ENCODE measurements at places on chromosomes 2 and 18.

DNA sequence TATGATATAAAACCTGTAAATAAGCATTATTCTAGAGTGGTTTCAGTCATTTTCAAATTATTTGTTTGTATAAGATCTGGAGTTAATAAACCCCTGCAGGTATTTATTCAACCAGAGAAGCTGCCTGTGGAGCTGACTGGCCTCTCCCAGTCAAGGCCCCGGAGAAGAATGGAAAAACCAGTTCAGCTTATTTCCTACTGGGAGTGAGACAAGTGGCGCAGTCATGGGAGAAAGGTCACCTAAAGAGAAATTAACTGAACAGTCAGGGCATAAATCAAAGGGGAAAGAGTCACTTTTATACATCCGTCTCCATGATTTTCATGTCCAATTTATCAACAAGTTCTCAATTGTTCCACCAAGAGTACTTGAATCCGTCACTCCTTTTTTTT is 240.9 kb downstream of the RNF152 start:
- peak; percentile 5 for DNase-seq

GRCh38 chr2:108349571-108349928 is 28.2 kb upstream of the SULT1C4 start:
- no peak for DNase-seq

DNA sequence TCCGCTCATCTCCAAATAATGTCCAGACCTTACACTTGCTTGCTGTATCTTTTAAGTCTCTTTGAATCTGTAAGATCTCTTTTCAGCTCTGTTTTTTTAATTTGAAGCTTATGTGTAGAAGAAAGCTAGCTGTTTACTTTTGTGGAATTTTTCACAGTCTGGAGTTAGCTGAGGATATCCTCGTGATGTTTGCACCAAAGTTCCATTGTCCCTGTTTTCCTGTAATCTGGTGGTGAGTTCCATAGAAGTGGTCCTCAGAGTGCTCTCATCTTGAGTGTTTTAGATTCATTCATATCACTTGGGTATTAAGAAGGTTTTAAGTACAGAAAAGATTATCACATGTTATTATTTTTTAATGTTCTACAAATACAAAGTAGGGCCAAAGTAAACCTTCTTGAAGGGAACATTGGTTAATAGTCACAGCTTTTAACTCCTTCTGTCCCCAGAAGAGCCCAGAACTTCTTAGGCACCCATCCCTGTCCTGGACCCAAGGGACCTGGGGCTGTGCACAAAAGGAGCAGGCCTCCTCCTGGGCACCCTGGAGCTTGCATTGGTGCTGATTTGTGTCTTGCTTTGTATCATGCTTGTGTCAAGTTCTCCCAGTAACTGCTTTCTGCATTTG is 15.0 kb downstream of the MLPH start:
- DNase-seq: no peak

- DNase-seq: no peak
These were observed 22.9 kb downstream of the MBP start for GRCh38 chr18:77109648-77110019.

DNA sequence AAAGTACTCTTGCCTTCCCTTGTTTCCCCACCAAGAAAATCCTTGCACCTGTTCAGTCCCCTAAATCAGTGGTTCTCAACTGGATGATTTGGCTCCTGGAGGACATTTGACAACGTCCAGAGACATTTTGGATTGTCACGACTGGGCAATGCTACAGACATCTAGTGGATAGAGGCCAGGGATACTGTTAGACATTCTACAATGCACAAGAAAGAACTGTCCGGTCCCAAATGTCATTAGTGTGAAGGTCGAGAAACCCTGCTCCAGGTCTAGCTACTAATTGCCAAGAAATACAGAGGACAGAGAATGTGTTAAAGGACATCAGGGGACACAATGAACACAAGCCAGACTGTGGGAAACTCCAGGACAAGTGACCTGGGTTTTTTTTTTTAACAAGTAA is 60.0 kb downstream of the LRP2 start:
- no peak for DNase-seq

DNA sequence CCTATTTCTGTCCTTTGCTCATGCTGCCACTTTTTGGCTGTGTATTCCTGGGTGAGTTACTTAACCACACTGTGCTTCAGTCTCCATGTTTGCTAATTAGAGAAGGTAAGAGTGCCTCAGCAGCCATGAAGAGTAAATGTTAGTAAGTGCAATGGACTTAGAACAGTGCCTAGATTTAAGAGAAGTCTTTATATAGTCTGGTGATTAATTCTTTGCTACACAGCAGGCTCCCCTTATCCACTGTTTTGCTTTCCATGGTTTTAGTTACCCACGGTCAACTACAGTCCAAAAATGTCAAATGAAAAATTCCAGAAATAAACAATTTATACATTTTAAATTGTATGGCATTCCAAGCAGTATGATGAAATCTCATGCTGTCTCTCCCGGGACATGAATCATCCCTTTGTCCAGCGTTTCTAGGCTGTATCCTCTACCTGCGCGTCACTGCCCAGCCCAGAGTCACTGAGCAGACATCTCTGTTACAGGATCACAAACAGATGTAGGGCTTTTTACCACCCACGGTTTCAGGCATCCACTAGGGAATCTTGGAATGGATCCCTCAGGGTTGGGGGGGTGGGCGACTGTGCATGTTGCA is 91.0 kb downstream of the CTIF start:
- DNase-seq: no peak

DNA sequence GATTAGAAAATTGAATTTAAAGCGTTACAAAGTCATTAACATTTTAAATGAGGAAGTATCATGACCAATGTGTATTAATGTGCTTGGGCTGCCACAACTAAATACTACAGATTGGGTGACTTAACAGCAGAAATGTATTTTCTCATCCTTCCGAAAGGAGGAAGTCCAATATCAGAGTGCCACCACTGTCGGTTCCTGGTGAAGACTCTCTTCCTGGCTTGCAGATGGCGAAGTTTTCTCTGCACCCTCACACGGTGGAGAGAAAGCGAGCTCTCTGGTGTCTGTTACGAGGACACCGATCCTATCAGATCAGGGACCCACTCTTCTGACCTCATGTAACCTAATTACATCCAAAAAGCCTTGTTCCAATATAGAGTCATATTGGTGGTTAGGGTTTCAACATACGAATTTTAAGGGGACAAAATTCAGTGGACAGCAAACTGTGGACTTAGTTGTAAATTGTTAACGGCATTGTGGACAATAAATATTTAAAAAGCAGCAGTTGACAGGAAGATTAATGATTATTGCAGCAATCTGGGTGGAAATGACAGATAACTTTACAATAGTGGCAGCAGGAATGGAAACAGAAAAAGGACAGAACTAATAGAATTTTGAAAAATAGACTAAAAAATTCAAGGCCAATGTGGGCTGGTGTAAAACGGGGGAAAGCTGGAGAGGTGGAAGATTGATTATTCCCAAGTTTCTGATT is 35.1 kb upstream of the CYRIA start:
- no peak for DNase-seq

- DNase-seq: peak; percentile 55
These were observed 120.9 kb downstream of the SPTBN1 start for GRCh38 chr2:54577035-54577434.

DNA sequence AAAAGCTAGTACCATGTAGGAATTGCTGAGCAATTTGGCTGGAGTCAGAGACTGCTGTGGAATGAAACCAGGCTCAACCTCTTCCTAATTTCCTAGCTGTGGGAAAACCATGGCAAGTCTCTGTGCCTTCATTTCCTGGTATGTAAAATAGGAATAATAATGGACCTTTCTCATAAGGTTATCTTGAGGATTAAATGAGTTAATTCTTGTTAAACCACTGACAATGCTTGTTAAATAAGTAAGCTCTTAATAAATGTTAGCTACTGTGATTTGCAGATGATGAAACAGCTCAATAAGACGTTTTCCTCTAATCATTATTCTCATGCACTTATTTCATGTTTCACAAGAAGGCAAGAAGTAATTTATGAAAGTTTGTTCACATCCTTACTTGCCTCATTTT is 346.7 kb downstream of the RND3 start:
- DNase-seq: no peak

GRCh38 chr2:207206011-207206410 is 40.3 kb upstream of the KLF7 start:
- DNase-seq: no peak

DNA sequence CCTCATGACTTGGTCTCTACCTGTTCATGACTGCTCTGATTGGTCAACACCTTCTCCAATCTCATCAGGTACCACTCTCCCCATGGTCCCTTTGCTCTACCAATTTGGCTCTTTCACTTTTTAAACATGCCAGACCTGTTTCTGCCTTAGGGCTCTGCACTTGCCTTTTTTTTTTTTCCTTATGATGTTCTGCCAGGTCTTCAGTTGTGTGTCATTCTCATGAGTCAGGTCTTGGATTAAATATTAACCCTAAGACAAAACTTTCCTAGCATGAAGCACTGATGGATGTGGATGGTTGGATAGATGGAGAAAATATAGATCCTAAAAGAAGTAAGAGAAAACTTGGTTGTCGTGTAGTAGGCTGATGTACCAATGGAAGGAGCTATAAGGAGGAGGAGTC is 219.3 kb downstream of the TTC32 start:
- no peak for DNase-seq
